ENCODE measurements at places on chromosomes 1 and 21.

DNA sequence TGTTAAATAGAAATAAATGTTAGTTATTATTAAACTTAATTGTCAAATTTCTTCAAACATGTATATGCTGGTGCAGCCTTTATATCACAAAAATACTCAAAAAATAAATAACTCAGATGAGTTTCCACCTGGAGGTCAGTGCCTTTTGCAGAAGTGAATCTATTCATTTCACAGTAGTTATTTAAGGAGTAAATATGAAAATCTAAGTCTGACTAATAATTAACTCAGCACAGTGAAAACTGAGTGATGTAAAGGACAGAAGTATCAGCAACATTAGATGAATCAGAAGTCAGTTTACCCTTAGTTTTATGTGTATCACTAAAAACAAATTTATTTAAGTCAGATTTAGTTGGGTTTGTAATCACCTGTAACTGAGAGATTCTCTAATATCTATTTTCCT is 2135.4 kb downstream of the MRPL39 start:
- no peak for DNase-seq

DNA sequence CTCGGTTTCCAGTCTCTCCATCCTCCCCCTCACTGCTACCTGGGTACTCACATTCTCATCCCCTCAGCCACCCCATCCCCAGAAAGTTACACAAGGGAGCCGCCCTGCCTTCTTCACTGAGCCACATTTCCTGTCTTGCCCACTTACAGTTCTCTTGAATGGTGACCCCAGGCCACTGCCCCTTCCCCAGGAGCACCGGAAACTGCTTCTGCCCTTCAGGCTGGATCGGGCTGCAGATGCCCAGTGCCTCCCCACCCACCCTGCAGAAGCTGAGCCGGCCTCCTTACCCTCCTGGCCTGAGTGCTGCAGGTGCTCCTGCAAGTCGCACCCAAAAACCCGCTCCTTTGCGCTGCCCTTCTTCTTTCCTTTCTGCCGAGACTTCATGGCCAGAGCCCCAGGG is 450 bp downstream of the ARHGAP30 start:
- DNase-seq: no peak

- DNase-seq: no peak
Measured at GRCh38 chr21:27550287-27550686, 583.4 kb upstream of the ADAMTS5 start.

GRCh38 chr1:110207831-110208230 is 2.3 kb upstream of the KCNC4 start:
- peak; percentile 63 for DNase-seq

- DNase-seq: no peak
Measured at GRCh38 chr1:242030071-242030470, 31.2 kb upstream of the MAP1LC3C start.

- no peak for DNase-seq
Measured at GRCh38 chr21:29708401-29708800, 231.4 kb downstream of the GRIK1 start.

GRCh38 chr1:224109981-224110380 is 3.9 kb upstream of the FBXO28 start:
- no peak for DNase-seq

DNA sequence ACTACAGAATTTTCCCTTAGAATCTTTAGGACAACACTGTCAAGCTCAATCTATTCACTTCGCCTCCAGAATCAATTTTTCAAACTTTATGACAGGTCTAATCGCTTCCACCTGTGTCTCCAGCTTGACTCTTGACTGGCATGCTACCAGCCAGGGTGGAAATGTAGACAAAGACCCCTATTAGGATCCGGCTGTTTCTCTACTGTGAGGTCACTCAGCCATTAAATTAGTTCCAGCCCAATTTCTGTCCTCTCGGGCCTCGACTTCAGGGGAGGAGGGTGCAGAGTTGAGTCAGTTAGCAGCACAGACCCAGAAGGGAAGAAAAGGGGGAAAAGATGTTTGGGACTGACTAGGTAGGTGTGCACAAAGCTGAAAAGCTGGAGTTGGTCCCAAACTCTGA is 78.5 kb downstream of the HLCS start:
- no peak for DNase-seq

GRCh38 chr1:25774921-25775771 is 24.8 kb upstream of the SELENON start:
- peak; percentile 66 for DNase-seq

DNA sequence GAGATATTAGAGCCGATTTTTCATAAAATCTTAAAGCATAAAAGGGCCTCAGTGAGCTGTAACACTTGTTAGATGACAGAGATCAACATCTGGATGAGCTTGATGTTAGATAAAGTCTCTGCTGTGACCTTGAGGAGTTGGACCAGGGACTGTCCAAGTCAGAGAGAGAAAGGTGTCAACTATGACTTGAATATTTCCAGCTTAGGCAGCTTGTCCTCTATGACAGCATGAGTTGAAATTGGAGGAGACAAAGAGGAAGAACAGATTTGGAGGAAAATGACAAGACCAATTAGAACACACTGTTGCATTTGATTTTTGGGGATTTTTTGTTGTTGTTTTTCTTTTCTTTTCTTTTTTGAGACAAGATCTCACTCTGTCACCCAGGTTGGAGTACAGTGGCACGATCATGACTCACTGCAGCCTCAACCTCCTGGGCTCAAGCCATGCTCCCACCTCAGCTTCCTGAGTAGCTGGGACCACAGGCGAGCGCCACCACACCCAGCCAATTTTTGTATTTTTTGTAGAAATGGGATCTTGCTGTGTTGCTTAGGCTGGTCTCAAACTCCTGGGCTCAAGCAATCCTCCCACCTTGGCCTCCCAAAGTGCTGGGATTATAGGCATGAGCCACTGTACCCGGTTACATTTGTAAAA is 35.3 kb upstream of the CLIC4 start:
- no peak for DNase-seq

GRCh38 chr1:167488786-167489185 is 29.5 kb downstream of the CD247 start:
- DNase-seq: no peak

- DNase-seq: no peak
Measured at GRCh38 chr1:156931211-156931952, 10.9 kb downstream of the LRRC71 start.

DNA sequence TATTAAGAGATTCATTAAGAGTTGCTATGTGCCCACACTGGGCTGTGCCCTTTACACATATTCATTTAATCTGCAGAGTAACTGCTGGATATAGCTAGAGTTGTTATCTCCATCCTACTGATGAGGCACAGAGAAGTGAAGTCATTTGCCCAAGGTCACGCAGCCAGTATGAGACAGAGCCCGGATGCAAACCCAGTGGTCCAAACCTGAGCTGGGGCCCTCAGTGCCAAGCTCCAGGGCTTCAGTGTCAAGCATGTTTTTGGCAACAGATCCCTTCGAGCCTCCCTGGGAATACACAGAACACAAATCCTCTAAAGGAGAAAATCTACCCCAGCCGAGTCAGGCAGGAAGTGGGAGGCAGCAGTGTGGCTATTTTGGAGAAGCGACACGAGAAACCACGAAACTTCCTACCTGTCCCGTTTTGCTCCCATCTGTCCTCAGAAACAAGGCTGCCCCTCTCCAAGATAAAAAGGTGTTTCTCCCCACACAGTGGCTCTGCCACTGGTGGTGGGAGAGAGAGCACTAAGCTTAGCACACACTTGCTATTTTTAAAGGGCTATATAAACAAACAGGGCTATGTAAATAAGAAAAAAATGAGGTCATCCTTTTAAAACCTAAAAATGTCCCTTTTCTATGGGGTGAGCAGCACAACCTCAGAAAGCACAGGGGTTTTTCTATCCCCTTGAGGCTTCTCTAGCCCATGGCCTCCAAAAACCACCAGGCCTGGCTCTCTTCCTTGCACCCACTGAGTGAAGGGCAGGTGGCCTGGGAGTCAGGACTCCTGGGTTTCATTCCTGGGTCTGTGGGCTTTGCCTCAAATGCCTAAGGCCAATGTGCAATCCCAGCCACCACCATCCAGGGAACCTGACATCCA is 138.6 kb upstream of the EDN2 start:
- no peak for DNase-seq

DNA sequence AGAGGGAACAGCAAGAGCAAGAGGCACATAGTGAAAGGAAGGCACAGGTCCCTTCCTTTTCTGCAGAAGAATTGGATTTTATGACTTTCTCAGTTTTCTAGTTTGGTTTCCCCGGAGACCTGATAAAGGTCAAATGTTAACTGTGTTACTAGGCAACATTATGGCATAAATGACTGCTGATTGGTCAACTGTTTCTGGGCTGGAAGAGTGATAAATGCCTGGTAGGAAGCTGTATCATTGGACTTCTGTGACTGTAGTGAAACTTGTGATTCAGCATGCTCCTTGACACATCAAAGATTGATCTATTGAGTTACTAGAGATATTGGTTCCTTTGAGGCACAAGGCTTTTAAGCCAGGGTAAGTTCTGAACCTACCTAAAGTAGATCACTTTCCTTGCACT is 55.7 kb downstream of the LRRC8C start:
- no peak for DNase-seq

GRCh38 chr1:27887215-27888021 is 15.1 kb downstream of the THEMIS2 start:
- DNase-seq: no peak

- DNase-seq: no peak
Measured at GRCh38 chr1:74937176-74937575, 197.0 kb upstream of the LHX8 start.

All from stimulated activated CD8-positive, alpha-beta memory T cell treated with anti-CD3 and anti-CD28 coated beads, Interleukin-15, amount 100 ng/mL, for 1 hour (primary cell).